ENCODE measurements at places on chromosomes 3 and 15. TPM values are rescaled to one million over a fixed set of nuclear protein-coding genes. Genes with fewer than 3 reads are reported as not detected.

The POPDC2 gene
- total RNA-seq, result 3.8 TPM

The ALAS1 gene
- 47.8 TPM for total RNA-seq

GRCh38 chr3:125480656-125481374 lies 39.2 kb downstream of the SNX4 start:
- H3K27ac ChIP-seq, result no peak overlapping the region
- peaks cover 6% of the 10 kb centered on the region for H3K36me3 ChIP-seq
- DNase-seq, result no peak
- H3K4me1 ChIP-seq, result no peaks in the 10 kb centered on the region
- H3K4me3 ChIP-seq, result no peak overlapping the region

GRCh38 chr3:12024959-12025570 lies 20.9 kb downstream of the SYN2 start:
- H3K36me3 ChIP-seq, result no peaks in the 10 kb centered on the region
- no peaks in the 10 kb centered on the region for H3K4me1 ChIP-seq
- DNase-seq, result no peak
- peaks cover 27% of the 10 kb centered on the region for H3K27me3 ChIP-seq
- H3K27ac ChIP-seq, result no peak overlapping the region

- H3K27ac ChIP-seq, result peak overlapping the region; percentile 89
- peaks cover 86% of the 10 kb centered on the region for H3K4me1 ChIP-seq
- peak overlapping the region; percentile 20 for H3K4me3 ChIP-seq
Observed at GRCh38 chr3:66428733-66429132, 72.1 kb downstream of the LRIG1 start.

GRCh38 chr3:29282427-29283230 lies 1.8 kb downstream of the RBMS3 start:
- DNase-seq, result no peak
- H3K27ac ChIP-seq, result peak overlapping the region; percentile 93
- peak overlapping the region; percentile 91 for H3K4me3 ChIP-seq
- peaks cover 79% of the 10 kb centered on the region for H3K4me1 ChIP-seq

DNA sequence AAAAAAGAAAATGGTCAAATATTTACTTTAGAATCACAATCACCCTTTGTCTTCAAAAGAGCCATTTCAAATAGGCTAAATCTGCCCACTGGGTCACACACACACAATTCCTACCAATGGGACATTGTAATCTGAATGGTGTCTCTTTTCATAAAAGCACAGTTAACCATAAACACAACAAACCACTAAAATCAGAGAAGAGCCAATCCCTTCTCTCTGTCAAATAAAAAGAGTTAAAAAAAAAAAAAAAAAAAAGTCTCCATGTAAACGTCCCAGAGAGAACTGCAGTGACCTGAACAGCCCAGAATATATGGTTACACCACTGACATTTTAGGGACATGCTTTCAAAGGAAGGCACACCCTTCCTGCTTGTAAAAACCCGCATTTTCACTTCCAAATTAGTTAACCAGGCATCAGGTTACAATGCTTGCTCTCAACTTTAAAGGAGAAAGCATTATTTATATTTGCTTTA lies 63.7 kb downstream of the PRICKLE2 start:
- DNase-seq, result no peak
- H3K27me3 ChIP-seq, result no peaks in the 10 kb centered on the region
- peaks cover 19% of the 10 kb centered on the region for H3K4me1 ChIP-seq
- no peak overlapping the region for H3K4me3 ChIP-seq
- H3K27ac ChIP-seq, result no peak overlapping the region

GRCh38 chr15:36814708-36815107 lies 235.3 kb downstream of the CDIN1 start:
- no peak overlapping the region for H3K27ac ChIP-seq
- H3K36me3 ChIP-seq, result no peaks in the 10 kb centered on the region
- no peaks in the 10 kb centered on the region for H3K27me3 ChIP-seq
- no peak overlapping the region for H3K4me3 ChIP-seq

- H3K27ac ChIP-seq, result no peak overlapping the region
- no peak for DNase-seq
- H3K4me1 ChIP-seq, result no peaks in the 10 kb centered on the region
- no peaks in the 10 kb centered on the region for H3K36me3 ChIP-seq
Observed at GRCh38 chr3:81540787-81541186, 220.7 kb downstream of the GBE1 start.

DNA sequence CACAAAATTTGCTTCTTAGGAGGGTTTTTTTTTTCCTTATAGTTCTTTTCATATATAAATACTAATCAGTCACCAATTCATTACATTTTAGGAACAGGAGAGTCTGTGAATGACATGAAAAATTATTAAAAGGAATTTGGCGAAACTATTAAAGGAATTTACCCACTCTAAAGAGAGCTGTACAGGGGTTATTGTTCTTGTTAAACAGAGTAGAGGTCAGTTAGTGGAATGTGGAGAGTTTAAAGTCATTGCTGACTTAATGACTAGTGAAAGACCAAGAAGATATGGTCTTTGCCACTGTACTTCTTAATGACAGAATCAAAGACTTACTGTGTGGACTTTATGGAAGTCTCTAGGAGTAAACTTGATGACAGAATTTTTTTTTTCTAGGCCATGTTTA lies 333.6 kb upstream of the C2CD4B start:
- no peaks in the 10 kb centered on the region for H3K36me3 ChIP-seq
- no peak overlapping the region for H3K4me3 ChIP-seq
- peaks cover 40% of the 10 kb centered on the region for H3K4me1 ChIP-seq
- H3K27me3 ChIP-seq, result no peaks in the 10 kb centered on the region
- no peak for DNase-seq

DNA sequence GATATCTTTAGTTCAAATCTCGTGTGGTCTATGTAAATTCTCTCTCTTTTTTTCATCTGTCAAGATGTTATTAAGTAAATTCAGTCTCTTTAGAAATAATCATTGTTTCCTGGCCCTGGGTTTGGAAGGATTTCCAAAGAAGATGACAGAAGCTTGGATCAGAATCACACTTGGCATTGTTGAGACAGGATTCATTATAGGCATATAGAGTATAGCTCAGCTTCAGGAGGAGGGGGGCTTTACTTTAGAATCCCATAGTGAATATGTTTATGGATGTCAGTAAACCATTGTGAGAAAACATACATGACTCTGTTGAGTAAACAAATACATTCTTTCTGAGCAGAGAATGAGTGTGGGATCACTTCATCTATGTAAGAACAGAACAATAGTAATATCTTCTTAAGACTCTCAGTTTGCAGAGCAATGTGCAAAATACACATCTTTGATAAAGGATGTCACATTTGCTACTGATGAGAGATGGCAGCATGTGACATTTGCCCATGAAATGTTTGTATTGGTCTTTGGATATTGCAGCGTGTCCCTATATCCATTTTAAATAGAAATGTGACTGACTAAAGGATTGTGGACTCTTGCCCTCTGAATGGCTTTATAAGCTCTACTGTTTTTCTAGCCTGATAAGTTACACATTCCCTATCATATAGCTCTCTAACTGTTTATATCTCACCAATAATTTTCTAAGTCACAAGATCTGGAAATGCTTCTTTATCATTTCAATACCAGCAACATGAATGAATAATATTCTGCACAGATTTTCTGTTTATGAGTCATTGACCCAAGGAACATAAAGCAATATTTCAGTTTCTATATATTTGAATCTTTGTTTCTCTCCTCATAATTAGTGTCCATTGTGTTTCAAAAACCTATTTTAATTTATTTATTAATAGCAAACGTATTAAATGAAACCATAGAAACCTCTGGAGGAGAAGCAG lies 95.6 kb upstream of the THRB start:
- peaks cover 6% of the 10 kb centered on the region for H3K27me3 ChIP-seq
- no peak for DNase-seq
- no peak overlapping the region for H3K27ac ChIP-seq
- peaks cover 7% of the 10 kb centered on the region for H3K4me1 ChIP-seq
- H3K36me3 ChIP-seq, result no peaks in the 10 kb centered on the region
- no peak overlapping the region for H3K4me3 ChIP-seq

Measured in neural crest cell (in vitro differentiated cells).